ENCODE measurements at places on chromosomes 1 and 21.

DNA sequence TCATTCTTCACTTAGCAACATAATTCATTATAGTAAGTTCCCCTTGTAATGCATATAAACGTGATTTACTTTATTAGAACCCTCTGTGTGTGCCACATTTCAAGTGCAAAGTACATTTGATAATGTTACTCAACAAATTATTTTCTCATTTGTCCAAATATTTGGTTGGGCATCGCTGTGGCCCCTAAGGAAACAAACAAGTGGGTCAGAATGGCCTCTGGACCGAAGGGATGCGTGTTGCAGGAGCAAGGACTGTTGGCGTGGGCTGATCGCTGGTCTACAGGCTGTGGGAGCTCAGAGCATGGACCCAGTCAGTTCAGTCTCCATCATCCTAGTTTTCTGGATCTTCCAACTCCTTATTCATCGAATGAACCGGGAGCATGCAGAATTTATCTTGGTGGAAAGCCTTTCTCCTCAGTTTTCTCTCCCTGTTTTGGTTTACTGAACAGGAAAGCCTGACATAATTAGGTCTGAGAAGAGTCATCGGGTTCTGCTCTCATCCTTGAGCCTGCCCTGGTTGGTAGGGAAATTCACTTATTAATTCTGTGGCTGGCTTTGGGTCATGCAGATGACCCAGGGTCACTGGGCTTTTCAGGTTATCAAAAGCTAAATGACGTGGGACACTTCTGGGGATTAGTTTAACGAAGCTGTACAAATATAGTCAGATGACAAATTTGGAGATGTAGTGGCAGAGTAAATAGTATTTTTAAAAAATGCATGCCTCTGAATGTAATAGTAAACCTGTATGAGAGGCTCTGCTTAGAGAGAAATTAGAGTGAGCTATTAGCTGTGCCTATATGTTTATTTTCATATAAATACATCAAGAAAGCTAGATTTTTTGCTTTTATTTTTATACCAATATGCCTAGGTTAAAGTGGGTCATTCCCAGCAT is 200.2 kb downstream of the SDCCAG8 start:
- DNase-seq, result no peak

DNA sequence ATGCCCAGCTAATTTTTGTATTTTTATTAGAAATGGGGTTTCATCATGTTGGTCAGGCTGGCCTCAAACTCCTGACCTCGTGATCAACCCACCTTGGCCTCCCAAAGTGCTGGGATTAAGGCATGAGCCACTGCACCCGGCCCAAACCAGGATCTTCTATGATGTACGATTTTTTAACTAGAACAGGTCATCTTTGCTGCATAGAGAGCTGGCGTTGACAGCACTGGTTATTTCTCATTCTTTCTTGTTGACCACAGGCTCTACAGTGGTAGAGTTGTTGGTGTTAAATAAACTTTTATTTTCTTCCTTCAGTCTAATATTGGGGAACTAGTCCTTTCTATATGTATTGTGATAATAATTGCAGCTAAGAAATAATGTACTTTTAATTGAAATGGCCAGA is 3.8 kb upstream of the MAB21L3 start:
- no peak for DNase-seq

DNA sequence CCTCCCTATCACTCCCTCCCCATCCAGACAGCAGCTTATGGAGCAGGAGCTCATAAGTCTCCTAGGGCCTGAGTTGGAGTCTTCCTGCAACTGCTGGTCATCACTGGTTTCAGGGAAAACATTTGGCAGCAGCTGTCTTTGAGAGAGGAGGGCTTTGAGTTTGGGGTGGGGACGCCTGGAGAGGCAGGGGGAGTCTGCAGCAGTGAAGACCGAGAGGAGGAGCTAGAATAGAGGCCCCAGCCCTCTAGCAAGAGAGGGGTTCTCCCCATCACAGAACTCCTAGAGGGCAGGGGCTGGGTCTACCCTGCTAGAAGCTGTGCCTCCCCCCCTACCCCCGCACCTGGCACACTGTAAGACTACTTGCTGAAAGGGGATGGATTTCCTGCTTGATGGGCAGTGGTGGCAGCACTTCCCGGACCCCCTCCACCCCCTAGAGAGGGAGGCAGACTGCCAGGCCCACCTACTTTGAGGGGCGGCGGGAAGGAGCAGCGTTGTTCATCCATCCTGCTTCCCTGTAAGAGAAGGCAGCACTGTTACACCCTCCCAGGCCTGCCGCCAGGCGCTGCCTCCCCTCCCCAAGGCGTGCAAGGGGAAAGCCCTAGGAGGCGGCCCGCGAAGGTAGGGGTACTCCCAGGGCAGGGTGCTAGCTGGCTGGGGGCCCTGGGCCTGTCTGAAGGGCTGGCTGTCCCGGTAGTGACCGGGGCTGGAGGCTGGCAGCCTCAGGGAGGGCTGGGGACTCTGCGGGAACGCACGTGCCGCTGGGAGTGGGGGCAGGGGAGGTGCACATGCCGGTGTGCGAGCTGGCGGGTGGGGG is 50.4 kb downstream of the RAP1GAP start:
- no peak for DNase-seq

DNA sequence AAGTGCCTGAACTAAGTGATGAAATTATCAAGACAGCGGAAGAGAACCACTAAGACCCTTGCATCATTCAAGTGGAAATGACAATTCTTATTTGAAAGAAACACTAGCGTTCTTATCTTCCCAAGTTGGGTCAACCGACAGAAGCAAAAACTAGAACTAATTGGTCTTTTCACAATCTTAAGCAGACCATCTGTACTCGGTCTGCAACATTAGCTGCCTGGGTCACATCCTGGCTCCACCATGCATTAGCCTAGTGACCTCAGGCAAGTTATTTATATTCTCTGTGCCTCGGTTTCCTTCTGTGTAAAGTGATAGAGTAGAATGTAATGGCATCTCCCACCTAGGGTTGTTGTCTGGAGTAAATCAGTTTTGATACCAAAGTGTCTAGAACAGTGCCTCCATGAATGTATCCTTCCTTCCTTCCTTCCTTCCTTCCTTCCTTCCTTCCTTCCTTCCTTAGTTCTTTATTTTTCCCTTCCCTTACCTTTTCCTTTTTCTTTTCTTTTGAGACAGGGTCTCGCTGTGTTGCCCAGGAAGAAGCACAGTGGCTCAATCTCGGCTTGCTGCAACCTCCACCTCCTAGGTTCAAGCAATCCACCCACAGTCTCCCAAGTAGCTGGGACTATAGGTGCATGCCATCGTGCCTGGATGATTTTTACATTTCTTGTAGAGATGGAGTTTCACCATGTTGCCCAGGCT is 6.0 kb downstream of the COLGALT2 start:
- DNase-seq, result no peak

- no peak for DNase-seq
Measured at GRCh38 chr1:172638885-172639831, 19.7 kb upstream of the FASLG start.

GRCh38 chr21:41761934-41762635 is 4.8 kb downstream of the RIPK4 start:
- no peak for DNase-seq

GRCh38 chr1:14138135-14138506 is 438.1 kb downstream of the PRDM2 start:
- DNase-seq, result no peak

GRCh38 chr1:80171631-80172030 is 1165.1 kb upstream of the ADGRL4 start:
- no peak for DNase-seq

DNA sequence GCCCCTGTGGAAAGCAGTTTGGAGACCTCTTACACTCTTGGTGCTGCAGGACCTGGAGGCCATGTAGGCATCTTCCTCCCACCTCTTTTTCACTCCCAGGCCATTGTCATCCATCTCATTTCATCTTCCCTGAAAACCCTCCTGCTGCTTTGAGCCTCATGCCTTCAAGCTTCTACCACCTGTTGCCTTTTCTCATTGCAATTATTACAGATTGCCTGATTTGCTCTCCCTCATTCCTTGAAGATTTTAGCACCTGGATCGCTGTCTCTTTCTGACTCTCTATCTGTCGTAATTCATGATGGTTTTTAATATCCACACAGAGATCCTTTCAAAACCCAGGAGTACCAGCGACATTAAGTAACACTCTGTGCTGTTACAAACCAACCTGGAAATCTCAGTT is 350.2 kb downstream of the CAMTA1 start:
- DNase-seq, result no peak

DNA sequence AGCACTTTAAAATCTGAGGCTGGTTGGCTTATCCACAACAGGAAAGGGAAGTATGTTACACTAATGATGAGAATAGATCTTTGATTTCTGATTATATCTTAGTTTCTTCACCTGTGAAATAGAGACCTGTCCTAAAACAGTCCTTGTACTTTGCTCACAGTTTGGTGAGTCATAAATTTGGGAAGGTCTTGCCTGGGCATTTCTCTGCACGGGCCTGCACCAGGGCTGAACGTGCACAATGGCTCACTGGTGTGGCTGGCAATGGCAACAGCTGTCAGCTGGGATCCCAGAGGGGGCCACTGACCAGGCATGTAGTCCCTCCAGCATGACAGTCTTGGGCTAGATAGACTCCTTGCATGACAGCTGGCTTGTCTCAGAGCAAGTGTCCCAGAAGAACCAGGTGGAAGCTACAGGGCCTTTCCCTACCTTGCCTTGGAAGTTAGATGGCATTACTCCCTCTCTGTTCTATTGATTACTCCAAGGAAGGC is 367.4 kb downstream of the DISC1 start:
- no peak for DNase-seq

- no peak for DNase-seq
Measured at GRCh38 chr1:74012583-74012982, 185.4 kb downstream of the LRRIQ3 start.

- no peak for DNase-seq
Measured at GRCh38 chr21:37079211-37079824, 6.3 kb downstream of the TTC3 start.

- no peak for DNase-seq
Measured at GRCh38 chr1:30786264-30786991, 28.9 kb upstream of the LAPTM5 start.

- no peak for DNase-seq
Measured at GRCh38 chr1:242017580-242018233, 18.8 kb upstream of the MAP1LC3C start.

DNA sequence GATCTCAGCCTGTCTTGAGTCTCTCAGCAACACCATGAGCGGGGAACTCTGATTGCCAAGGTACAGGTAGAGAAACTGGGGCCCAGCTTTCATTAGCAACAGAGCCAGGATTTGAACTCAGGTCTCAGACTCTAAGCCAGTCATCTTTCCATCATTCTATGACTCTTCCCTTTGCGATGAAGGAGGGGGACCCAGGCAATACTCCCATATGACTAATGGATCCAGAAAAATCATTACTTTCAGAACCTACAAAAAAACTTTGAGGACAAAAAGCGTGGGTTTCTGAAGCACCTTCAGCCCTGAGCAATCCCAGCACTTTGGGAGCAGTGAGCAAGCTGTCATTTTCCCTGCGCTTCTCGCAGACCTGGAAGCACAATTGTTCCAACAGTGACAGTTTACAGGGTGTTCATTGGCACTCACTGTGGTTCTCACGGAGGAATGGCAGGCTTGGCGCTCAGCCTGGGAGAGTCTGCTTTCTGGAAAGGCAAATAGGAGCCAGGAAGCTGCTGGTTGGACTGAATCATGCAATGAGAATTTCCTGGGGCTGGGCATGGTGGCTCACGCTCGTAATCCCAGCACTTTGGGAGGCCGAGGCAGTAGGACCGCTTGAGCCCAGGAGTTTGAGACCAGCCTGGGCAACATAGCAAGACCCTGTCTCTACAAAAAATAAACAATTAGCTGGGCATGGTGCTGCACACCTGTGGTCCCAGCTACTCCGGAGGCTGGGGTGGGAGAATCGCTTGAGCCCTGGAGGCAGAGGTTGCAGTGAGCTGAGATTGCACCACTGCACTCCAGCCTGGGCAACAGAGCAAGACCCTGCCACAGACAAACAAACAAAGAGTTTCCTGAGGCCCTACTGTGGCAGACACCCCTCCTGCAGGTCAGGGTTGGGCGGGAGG is 40.1 kb downstream of the SLC2A7 start:
- DNase-seq, result no peak

GRCh38 chr21:16071761-16072160 is 342.0 kb downstream of the USP25 start:
- DNase-seq, result no peak

- DNase-seq, result no peak
Measured at GRCh38 chr1:33332881-33333280, 12.0 kb upstream of the A3GALT2 start.

DNA sequence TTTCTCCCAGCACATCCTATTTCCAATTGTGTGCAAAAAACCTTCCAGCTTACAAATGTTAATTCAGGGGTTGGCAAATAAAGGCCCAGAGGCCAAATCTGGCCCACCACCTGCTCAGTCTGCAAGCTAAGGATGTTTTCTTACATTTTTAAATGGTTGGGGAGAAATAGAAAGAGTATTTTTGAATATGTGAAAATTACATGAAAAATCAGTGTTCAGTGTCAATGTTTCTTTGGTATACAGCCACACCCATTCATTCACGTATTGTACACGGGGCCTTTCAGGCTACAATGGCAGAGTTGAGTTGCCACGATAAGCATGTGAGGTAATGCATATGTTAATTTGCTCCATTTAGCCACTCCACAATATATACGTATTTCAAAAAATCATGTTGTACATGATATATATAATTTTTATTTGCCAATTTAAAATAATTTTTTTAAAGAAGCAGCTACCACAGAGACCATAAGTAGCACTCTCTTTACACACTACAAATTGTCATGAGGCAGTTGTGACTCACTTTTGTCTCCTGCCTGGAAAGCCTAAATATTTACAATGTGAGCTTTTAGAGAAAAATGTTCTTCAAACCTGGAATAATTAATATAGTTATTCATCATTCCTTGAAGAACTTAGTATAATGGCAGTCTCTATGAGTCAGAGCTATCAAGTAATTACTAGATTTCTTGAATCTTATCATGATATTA is 189.6 kb downstream of the SMYD3 start:
- no peak for DNase-seq

DNA sequence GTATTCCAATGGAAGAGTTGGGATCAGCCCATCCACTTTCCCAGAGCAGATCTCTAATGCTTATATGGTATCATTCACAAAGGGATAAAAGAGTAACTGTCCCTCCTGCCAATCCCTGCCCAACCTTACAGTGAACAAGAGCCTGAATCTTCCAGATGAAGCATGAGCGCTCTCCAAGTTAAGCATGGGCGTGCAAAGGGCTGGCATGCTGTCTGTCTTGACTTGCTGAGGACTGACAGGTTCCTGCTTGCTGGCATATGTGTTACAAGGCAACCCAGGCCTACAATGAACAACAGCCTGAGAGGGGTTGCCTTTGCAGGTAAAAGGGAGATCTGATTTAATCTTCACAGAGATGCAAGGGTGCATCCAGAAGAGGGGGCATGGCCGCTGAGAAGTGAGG is 155.6 kb upstream of the SOD1 start:
- DNase-seq, result no peak

DNA sequence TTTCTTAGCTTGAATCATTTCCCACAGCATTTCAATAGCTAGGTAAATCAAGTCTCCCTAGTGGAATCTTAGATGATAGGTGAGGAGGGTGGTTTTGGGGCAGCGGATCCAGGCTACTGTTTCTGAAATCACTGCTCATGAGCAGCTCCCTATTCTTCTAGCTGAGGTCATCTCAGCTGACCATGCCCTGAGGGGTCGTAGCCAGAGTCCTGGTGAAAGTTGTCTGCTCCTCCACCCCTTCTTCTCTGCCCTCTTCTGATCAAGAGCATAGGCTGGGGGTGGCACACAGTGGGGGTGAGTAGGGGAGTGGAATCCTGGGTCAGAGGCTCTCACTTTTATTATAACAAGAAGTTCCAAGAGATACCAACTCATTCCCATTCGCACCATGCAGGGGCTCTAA is 76.2 kb downstream of the SLC16A1 start:
- no peak for DNase-seq
